ENCODE measurements at places on chromosomes 5 and 9.

DNA sequence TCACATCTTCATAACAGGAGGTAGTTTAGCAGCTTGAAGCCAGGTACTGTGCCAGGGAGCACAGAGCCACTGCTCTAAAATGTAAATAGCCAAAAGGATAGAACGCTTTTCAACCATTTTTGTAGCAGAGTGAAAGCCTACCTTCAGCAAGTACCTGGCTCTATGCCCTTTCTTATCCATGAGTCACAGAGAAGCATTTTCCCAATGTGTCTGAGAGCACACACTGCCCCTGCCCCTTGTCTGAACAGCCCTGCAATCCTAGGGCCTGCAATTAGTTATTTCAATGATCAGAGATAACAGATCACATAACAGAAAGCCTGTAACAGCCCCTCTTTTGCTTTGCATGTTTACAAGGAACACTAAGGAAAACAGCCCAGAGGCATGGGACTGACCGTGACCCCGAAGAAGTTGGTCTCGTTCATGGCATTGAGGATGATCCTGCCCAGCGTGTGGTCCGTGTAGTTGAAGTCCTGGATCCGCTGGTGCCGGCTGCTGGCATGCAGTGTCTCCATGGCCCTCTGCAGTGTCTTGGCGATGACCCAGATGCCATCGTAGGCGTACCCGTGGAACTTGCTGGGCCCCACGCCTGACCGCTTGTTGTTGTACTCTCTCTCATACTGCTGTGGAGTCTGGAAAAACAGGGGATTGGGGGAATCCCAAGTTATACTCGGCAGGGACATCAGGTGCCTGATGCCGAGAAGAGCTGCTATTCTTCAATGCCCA, 198.3 kb upstream of the TBC1D2 start:
- no peak for DNase-seq

- DNase-seq = no peak
Measured at GRCh38 chr5:157214861-157215513, 34.3 kb downstream of the ITK start.

- no peak for DNase-seq
Measured at GRCh38 chr5:107774316-107774715, 103.6 kb upstream of the EFNA5 start.

- no peak for DNase-seq
Measured at GRCh38 chr9:34665381-34666250, 3.2 kb upstream of the CCL27 start.

DNA sequence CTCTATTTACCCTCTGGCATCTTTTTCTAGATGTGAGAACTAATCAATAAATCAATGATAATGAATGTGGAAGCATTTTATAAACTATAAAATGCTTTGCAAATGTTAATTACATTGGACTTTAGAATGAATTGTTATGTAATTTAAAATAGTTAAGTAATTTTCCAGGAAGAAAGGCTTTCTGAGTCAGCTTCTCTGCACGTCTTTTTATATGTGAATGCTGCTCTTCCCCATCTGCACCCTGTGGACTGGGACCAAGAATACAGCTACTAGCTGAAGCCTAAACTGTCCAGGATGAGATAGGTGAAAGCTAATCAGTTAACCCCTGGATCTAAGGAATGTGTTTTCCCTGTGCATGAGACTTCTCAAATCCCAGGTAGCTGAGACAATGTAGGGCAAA, 292.9 kb downstream of the NR3C1 start:
- no peak for DNase-seq

DNA sequence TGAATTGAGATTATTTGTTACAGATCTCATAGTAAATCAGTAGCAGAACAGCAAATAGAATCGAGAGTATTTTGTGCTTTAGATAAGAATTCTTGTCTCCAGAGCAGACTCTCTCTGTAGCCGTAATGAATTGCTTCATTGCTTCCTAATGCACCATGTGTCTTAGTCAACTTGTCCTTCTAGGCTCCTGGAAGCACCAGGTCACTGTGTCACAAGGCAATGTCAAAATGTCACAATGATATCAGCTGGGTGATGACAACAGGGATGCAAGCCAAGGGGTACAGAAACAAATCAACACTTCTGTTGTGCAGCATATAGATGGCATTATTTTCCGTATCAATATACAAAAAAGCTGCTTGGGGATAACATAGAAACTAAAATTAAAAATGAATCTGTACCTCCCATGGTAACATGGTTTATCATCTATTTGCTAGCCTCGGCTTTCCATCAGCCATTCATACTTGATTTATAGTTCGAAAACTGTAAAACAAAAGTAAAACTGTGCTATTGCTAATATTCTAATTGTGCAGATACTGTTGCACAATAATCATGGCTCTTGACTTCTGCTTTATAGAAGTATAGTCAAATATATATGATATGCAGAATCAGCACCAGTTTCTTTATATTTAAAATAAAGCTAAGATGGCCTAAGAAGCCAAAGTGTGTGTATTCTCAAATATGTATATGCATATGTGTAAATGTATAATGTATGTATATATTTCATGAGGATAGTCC, 435.9 kb upstream of the TLE4 start:
- DNase-seq = no peak

GRCh38 chr5:155753943-155754581, 572.9 kb upstream of the SGCD start:
- DNase-seq = no peak

- no peak for DNase-seq
Measured at GRCh38 chr5:56480078-56480704, 247.1 kb upstream of the ANKRD55 start.

- DNase-seq = no peak
Measured at GRCh38 chr5:61307611-61308010, 24.4 kb upstream of the ZSWIM6 start.

- DNase-seq = no peak
Measured at GRCh38 chr9:134210908-134211810, 46.8 kb upstream of the RNU6ATAC start.

DNA sequence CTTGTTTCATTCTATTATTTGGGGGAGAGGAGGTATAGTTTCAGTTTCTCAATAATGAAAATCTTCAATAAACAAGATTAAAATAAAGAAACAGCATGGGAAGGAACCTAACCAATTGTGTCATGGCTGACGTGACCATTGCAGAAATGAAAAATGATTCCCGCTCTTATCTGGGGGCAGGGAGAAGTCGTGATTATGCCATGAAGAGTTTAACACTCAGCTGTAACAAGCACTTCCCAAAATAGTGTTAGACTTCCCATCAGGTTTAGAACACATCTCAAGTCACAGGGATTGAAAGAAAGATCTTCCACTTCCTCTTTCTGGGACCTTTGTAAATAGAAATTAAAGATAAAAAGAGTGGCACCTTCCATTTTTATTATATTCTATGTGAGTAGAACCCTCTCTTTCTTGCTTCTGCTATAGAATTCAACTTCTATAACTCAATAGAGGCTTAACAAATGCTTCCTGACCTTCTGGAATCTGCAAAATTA, 122.2 kb downstream of the TRPM6 start:
- no peak for DNase-seq

GRCh38 chr5:74502479-74502950, 138.0 kb downstream of the ENC1 start:
- DNase-seq = no peak

DNA sequence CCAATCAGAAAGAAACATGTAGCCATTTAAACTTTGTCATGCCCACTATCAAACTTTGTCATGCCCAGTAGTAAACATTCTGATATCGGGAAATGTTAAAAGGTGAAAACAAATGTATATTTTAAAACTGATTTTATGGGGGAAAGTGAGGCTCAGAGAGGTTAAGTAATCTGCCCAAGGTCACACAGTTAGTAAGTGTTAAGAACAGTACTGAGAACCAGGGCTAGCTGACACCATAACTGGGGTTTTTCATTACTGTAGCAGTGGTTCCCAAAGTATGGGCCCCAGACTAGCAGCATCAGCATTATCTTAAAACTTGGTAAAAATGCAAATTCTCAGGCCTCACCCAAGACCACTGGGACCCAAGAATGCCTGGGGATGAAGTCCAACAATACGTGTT, 9.9 kb upstream of the FRRS1L start:
- no peak for DNase-seq

DNA sequence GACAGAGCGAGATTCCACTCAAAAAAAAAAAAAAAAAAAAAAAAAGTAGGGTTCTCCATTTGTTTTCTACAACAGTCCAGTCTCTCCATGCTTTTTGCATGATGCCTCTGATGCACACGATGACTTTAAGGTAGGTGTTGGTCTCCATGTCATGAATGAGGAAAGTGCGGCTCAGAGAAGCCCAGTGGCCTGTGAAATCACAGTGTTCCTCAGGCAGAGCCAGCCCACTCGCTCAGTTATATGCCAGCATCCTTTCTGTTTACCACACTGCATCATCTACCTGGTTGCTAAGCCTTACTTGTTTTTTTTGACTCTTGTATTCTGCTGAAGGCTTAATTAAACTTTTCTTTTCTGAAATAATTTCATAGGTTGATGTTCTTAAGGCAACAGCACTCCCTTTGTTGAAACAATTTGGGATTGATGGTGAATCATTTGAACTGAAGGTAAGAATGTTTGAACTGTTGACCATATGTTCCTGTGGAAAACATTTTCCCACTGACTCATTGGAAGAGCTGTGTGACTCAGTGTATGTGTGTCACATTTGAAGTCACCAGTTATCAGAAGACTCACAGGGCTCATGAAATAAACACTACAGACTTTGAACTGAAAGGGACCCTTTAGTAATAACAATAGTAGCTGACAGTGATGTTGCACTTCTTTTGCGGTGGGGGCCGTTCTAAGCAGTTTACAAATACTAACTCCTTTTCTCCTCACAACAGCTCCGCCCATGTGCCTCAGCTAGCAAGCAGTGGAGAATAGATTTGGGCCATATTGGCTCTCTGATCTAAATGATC, 40.2 kb downstream of the RCL1 start:
- no peak for DNase-seq

GRCh38 chr5:173238312-173239232, 3.6 kb upstream of the NKX2-5 start:
- DNase-seq = no peak

DNA sequence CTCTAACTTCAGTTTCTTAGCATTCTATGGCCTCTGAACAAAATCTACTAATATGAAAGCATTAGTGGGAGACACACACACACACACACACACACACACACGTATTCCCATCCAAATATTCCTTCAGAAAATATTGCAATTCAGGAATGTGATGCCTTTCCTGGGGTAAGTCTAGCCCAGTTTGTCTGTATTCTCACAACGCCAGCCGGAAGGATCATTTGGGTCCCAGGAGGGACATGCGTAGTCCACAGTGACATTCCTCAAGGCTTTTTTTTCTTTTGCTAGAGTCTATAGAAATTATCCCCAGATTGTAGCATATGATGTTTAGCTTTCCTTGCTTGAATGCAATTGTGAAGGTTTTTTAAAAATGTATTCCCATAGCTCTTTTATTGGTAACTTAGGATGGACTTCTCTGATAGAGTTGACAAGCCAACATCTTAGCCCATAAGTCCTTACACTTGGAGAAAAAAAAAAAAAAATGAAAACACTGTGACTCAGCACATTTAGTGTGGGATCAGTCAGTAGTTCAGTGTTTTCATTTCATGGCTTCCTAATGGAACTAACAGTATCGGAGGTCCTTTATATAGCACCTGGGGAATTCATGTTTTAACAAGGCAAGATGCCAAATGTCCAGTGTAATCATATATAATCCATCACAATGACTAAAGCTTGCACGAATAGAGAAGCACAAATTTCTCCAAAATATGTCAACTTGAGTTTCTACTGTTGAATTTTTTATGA, 316.5 kb downstream of the DIRAS2 start:
- no peak for DNase-seq

DNA sequence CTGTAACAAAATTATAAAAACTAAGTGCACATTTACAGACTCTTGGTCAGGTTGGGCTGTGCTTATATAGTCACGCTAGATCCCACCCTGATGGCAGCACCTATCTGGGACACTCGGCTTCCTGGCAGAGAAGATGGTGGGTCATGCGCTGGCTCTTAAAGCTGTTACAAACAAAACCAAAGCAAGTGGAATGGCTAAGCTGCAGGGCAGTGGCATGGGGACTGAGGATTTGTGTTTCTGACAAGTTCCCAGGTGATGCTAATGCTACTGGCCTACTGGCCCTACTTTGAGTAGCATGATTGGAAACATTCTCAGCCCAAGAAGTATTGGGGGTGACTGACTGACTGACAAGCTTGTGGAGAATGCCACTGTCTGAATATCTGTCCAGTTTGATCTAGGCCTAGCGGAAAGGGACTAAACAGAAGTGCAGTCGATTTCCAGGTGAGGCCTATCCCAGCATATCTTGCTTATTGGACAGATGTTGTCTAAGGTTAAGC, 8.3 kb downstream of the BTF3 start:
- no peak for DNase-seq

GRCh38 chr5:50711280-50711679, 44.8 kb downstream of the PARP8 start:
- DNase-seq = peak; percentile 68

GRCh38 chr9:38360839-38361472, 31.5 kb upstream of the ALDH1B1 start:
- no peak for DNase-seq

DNA sequence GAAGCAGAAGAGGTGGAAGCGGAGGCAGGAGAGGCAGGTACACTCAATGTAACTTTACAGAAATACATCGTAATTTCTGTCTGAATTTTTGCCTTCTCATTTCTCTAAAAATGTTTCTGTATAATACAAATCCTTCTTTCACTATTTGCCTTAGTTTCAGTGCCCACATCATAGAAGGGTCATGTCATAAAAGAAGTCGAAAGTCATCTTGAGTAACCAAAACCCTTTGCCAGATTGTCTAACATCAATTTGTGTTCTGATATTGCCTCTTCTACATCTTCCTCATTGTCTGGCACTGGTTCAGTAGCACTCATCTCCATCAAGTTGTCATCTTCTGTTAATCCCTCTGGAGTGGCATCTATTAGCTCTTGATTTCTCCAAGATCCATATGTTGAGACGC, 6.2 kb upstream of the CYFIP2 start:
- no peak for DNase-seq

DNA sequence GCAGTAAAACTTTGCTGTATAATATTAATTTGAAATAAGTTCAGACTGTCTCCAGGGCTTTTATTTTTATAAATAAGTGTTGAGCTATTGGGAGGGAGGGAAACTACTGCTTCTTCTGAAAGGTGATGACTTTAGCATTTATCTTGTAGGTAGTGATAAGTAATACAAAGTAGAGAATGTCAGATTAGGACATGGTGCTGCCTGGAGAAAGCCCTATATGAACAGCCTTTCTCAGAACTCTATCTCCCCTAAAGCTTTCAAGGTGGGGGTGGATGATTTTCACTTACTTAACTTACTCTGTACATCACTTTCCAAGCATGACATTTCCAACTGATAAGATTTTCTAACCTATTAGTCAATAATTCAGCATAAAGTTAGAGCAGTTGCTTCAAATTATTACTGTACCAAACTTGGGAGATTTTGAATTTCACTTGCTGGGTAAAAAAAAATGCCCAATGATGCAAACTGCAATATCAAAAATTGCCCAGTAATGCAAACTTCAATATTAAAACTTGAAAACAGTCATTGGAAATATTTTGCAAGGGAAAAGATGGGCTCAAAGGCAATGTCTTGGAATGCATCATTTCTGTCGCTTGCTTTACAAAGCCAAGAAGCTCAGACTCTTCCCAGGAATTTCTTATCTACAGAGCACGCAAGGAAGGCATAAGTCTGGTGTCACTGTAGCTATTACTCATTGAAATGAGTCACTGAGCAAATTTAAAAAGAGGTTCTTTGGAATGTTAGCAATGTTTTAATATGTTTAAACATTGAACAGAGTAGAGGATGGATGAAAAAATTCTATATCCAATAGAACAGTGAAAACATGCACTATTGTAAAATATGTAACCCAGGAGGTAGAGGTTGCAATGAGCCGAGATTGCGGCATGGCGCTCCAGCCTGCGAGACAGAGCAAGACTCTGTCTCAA, 569.5 kb downstream of the PSAT1 start:
- DNase-seq = no peak
